ENCODE measurements at places on chromosomes 4 and X. TPM values are rescaled to one million over a fixed set of nuclear protein-coding genes. Genes with fewer than 3 reads are reported as not detected.
A peak's percentile ranks its signal among the peaks of the same experiment; 100 is the strongest.

The CCDC120 gene
- 0.49 TPM for total RNA-seq

The PNMA5 gene
- not detected for total RNA-seq

The USP27X gene
- total RNA-seq = 1.5 TPM

The FABP2 gene
- total RNA-seq = not detected

The DMRTC1B gene
- not detected for total RNA-seq

The CLCN3 gene
- total RNA-seq = 18.7 TPM

The GPAT3 gene
- 9.5 TPM for total RNA-seq

The SETD7 gene
- 118 TPM for total RNA-seq

The SUV39H1 gene
- 1.7 TPM for total RNA-seq

The CLRN2 gene
- total RNA-seq = not detected

The PRR32 gene
- not detected for total RNA-seq

The TREX2 gene
- total RNA-seq = not detected

The TLR8 gene
- 0.62 TPM for total RNA-seq

The NIPAL1 gene
- total RNA-seq = 0.15 TPM

The UGT8 gene
- total RNA-seq = not detected

The TRIM75 gene
- not detected for total RNA-seq

The SAGE1 gene
- total RNA-seq = not detected

The SPARCL1 gene
- total RNA-seq = 357 TPM

The UGT2B11 gene
- not detected for total RNA-seq

- DNase-seq = no peak
Observed at GRCh38 chr4:37821953-37822605, 4.4 kb upstream of the PGM2 start.

DNA sequence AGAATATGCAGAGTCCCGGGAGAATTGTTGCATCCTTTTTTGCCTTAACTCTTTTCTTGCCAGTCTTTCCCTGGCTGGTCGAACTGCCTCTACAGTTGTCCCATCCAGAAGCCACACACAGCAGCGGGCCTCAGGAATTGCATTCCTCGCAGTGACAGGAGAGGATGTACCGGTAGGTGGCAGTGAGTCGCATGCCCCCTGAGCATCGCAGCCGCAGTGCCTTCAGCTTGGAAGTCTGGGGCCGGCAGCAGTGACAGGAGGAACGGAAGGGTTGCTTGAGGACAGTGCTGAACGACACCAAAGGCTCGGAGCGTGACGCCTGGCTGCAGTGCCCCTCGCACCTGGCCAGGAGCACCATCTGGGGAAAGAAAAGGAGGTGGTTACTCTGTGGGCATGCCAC, 23.5 kb downstream of the NDP start:
- no peak for DNase-seq

DNA sequence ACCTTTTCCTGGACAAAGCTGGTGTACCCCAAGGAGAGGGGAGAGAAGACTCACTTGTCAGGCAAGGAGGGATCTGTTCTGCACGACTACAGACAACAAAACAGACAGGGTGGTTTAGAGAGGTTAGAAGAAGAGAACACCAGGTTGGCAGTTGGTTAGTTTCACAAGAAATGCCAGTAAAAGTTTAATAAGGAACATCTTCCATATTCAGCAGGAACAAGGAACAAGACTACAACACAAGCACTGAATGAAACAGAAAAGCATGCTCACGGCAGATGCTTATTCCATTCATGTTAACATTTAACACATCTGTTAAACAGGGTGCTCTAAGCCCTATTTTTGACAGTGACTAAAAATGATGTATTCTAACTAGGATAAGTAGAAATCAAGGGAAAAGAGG, 158.2 kb downstream of the WDFY3 start:
- no peak for DNase-seq

- DNase-seq = no peak
Observed at GRCh38 chr4:113837397-113837796, 75.9 kb upstream of the CAMK2D start.

GRCh38 chr4:25448379-25449109, 71.5 kb downstream of the ANAPC4 start:
- no peak for DNase-seq

GRCh38 chrX:47420265-47420664, 49.9 kb downstream of the ZNF157 start:
- DNase-seq = no peak

DNA sequence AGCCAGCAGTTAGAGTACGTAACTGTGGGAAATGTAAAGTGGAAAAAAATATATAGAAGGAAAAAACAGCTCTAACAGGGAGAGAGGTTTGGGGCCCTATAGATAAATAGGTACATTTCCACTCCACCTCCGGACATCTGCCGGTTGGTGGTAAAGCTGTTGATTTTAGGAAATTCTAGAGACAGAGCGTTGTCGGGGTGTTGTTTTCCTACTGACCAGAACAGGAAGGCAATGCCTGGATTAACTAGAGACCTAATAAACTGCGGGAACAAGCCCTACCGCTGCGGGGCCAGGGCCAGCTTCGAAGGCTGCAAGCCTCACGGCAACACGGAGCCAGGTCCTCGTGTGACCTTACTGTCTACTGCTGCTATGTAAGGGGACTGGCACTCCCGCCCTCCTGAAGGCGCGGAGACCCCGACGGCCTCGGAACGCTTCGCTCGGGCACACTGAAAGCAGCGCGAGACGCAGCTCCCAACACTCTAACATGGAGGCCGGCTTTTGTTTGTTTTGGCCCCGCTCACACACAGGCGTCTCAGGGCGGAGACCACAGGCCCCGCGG, 702 bp upstream of the CDKN2AIP start:
- DNase-seq = peak; percentile 20

- DNase-seq = no peak
Observed at GRCh38 chr4:182089326-182089725, 153.9 kb upstream of the TENM3 start.

- no peak for DNase-seq
Observed at GRCh38 chrX:19293606-19294325, 50.0 kb upstream of the PDHA1 start.

DNA sequence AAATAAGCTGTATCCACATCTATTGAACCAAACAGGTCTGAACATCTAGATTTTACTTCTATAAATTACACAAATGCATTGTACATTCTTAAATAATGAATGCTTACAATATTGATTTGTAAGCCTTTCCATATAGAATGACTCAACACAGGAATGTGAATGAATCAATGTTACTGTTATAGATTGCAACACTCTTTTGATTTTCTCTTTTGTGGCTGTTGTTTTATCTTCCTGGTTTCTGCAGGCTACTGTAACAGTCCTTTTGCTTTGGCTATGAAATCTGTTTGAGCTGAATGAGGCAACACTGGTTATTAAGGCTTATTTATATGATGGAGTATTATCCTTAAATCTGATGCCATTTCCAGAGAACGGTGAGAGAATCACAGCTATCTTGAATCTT, 49.5 kb downstream of the GPR50 start:
- no peak for DNase-seq

DNA sequence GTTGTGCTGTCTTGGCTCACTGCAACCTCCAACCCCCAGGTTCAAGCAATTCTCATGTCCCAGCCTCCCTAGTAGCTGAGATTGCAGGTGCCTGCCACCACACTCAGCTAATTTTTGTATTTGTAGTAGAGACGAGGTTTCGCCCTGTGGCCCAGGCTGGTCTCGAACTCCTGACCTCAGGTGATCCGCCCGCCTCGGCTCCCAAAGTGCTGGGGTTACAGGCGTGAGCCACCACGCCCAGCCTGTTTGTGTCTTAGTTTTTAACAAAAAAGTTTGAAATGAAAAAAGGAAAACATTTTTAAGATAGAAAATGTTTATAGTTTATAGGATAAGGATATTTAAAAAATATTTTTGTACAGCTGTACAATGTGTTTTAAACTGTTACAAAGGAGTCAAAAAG, 62.4 kb downstream of the CAPN6 start:
- no peak for DNase-seq

DNA sequence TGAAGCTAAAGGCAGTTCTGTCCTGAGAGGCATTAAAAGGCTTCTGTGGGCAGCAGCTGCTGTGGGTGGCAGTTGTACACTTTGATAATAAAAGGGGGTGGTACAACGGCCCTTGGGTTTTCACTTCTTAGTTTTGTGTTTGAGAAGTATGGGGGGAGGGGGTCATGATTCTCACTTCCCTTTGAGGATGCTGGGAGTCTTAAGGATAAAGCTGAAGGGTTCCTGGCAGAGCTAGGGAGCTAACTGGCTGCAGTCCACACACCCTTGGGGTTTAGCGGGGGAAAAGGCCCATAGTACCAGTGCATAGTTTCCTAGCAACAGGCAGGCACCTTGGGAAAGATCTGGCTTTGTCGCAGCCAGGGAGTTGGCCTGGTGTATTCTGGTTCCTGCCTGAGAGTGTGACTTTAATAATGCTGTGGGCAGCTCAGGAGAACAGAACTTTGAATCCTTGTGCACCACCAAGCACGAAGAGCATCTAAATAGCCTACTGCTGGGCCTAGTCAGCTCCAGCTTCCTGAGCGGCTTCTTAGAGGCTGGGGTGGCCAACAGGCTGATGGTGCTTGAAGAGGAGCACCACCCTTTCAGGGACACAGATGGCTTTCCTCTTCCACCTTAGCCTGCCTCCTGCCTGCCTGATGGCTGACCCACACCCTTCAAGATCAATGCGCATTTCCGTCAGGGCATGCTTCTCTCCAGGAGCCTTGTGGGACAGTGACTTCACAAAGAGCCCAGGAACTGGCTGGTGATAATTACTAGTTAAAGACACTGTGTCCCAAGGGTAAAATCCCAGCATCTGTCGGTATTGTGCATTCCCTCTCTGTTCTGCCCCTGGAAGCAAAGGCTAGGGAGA, 12.5 kb downstream of the ZBTB33 start:
- DNase-seq = no peak

- DNase-seq = no peak
Observed at GRCh38 chr4:4376074-4376473, 10.8 kb upstream of the NSG1 start.

GRCh38 chrX:127037159-127037558, 217.6 kb downstream of the PRR32 start:
- DNase-seq = no peak

DNA sequence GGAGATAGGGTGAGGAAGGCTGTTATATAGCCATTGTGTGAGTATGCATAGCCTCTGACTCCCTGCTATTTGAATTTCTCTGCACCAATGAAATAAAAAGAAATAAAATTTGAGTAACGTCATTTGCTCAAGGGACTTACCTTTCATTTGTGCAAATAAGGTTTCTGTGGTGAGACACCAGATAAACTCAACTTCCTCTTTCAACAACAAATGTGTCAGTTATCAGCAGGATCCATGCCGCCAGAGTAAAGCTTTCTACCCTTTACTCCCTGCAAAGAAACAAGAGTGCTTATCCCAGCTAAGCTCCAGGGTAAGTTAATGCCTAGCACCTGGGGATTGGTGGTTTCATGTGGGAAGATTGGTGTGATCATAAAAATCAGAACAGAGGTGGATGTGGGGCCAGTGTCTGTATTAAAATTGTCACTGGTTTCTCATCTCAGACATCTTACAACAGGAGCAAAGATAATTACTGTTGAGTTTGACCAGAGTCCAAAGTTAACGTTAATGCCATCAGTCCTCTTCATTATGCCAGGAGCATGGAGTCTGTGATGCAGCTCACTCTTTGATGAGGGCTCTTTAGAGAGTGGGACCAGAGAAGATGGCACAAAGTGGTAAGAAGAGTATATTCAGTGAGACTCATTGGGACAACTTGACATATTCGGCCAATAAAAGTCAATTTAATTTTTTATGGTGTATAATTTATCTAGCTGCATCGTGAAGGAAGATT, at the start of gene P2RY10:
Gene P2RY10, plus strand, starts transcription at position 206 of the 727 bp plus-strand sequence. CDS start 15,130 bp downstream, outside the sequence.
- DNase-seq = no peak

DNA sequence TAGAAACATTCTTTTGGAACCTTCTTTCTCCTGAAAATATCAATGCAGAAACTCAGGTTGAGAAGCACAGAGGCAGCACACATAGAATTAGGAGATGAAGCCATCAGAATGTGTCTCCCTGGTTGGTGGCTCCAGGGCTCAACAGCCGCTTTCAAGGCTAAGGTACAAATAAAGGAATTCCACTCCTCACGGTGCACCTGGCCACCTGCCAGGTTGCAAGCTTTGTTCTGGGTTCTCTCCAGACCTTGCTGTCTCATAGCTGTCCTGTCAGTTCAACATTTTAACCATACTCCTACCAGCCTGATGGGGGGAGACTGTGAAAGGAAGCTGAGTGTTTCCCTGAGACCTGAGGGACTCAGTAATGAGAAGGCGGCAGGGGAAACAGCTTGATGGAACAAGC, 96.3 kb upstream of the HPF1 start:
- no peak for DNase-seq

- DNase-seq = no peak
Observed at GRCh38 chr4:81694176-81694913, 222.6 kb upstream of the RASGEF1B start.

DNA sequence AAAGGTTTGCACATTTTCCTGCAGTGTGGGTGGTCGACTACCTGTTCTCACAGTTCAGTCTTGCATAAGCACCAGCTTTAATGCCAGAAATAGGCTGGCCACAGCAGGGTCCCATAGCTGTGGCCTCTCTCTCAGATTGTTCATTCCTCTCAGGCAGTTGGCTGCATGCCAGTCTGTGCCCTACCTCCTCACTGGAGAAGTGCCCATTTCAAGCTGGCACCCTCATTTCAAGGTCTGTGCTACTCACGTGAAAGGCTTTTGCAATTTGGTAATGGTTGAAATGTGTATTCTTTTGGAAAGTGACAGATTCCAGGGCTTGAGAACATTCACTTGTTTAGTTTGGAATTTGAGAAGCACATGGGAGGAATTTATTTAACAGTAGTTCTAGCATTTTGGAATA, 28.9 kb upstream of the MTMR1 start:
- no peak for DNase-seq

GRCh38 chrX:18985186-18985435, 1.2 kb upstream of the PHKA2 start:
- DNase-seq = no peak

DNA sequence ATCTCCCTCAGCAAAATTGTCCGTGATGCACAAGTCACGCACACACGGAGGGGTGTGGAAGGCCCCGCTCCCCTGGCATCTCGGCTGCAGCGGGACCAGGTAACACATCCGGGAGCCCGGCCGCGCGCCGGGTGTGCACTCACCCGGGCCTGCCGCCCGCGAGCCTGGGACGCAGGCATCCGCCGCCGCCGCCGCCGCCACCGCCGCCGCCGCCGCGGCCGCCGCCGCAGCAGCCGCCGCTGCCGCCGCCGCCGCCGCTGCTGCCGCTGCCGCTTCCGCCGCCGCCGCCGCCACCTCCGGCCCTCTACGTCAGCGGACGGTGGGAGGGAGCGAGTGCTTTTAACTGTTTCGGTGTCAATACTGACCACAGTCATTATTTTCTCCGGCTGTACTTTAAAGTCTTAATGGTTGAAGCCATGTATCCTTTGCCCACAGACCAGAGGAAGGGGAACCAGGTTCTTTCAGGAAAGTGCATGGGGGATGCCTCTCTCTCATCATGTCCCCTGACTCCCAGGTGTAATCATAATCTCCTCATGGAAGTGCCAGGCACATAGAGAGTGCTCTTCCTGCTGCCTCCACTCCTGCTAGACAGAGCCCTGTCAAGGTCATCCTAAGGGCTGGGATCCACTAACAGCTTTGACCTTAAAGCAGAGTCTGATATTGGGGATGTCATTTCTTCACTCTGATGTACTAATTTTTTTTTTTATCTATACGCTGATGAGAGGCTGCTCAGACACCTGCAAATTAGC, 38.0 kb downstream of the MAGEE2 start:
- no peak for DNase-seq

- peak; percentile 62 for DNase-seq
Observed at GRCh38 chrX:41085878-41086626, 807 bp downstream of the USP9X start.

- DNase-seq = no peak
Observed at GRCh38 chrX:123449335-123449734, 265.3 kb downstream of the GRIA3 start.
